ENCODE measurements at places on chromosomes 2 and 18.

DNA sequence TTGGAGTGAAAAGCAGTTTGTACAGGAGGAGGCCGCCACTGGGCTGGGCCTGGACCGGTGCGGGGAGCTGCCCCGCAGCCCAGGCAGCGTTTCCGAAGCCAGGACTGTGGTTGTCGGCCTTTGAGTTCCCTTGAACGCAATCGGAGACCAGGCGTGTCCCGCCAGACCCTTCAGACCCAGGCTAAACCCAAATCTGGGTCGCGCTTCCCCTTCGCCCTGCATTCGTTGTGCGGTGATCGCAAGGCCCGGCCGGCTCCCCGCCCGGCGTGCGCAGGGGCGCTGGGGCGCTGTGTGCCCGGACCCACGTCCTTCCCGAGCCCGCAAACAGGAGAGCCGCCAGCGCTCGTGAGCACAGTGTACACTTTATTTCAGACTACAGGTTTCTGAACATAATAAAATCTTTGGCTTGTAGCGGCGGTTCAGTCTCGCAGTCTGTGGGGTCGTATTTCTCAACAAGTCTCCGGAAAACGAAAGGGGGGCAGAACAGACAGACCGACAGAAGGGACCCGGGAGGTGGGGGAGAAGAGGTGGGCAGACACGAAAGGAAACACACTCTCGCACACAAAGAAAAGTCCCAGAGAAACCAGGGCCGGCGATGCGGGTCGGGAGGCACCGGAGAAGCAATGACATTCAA lies 5.5 kb downstream of the EN1 start:
- no peak for DNase-seq

- DNase-seq = no peak
Measured at GRCh38 chr2:173858291-173858731, 106.9 kb downstream of the SP3 start.

GRCh38 chr18:3062798-3063680 lies 50.1 kb upstream of the LPIN2 start:
- peak; percentile 66 for DNase-seq

DNA sequence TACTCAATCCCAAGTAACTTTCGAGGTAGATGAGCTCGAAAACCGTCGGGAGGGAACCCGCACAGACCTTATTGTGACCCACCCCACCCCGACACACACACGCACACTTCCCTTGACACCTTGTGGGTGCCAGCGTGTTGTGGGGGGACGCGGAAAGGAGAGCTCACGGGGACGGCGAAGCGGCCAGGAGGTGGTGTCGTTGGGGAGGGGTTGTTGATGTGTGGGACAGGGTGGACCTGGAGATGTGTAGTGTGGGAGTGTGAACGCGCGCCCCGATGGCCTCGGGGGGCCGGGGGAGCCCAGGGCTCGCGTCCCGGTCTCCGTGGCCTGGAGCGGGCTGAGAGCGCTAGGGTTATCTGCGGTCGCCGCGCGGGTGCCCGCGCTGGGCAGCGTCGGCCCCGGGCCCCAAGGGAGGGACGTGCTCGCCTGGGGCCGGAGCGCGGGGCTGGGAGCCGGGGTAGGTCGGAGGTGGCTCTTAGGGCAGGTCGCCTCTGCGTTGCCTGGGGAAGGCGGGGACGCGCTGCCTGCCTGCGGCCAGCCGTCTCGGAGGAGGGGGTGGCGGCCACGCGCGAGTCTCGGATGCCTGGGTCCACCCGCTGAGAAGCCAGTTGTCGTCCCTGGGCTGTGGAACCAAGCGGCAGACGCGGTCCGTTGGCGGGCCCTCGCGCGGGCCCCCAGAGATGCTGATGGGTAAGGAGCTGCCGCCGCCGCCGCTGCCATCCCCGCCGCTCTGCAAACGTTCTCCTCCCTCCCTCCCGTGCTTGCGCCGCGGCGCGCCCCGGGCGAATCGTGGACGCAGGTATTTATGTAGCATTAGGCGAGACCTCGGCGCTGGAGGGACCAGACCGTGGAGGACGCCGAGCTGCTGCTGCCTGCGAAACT lies 1.6 kb downstream of the KLHL29 start:
- no peak for DNase-seq

GRCh38 chr2:168430431-168430830 lies 25.6 kb upstream of the CERS6 start:
- DNase-seq = no peak

- no peak for DNase-seq
Measured at GRCh38 chr2:209424199-209424701, 403 bp downstream of the MAP2 start.

- DNase-seq = no peak
Measured at GRCh38 chr18:49639643-49640391, 78.0 kb downstream of the LIPG start.

- DNase-seq = no peak
Measured at GRCh38 chr2:7829241-7829640, 852.6 kb upstream of the ID2 start.

DNA sequence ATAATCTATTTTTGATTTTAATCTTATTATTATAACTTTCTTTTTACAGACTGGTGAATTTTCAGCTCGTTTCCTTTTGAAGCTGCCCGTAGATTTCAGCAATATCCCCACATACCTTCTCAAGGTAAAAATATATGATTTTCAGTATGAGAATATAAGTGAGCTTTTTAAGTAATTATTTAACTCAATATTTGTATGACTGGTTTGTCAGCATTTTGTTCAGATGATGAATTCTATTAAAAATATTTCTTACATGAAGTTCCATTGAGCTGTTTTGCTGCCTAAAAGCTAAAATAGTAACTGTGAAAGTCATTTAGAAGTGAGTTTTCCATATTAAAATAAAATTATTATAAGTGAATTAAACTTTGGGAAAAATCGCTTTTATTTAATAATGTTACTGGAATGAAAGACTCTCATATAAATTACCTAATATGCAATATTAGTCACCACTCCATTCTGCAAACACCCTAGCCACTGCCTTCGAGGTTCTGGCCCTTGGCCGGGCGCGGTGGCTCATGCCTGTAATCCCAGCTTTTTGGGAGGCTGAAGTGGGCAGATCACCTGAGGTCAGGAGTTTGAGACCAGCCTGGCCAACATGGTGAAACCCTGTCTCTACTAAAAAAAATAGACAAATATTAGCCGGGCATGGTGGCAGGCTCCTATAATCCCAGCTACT lies 155.3 kb downstream of the BABAM2 start:
- no peak for DNase-seq

GRCh38 chr2:76640905-76641304 lies 881.3 kb downstream of the LRRTM4 start:
- DNase-seq = no peak

DNA sequence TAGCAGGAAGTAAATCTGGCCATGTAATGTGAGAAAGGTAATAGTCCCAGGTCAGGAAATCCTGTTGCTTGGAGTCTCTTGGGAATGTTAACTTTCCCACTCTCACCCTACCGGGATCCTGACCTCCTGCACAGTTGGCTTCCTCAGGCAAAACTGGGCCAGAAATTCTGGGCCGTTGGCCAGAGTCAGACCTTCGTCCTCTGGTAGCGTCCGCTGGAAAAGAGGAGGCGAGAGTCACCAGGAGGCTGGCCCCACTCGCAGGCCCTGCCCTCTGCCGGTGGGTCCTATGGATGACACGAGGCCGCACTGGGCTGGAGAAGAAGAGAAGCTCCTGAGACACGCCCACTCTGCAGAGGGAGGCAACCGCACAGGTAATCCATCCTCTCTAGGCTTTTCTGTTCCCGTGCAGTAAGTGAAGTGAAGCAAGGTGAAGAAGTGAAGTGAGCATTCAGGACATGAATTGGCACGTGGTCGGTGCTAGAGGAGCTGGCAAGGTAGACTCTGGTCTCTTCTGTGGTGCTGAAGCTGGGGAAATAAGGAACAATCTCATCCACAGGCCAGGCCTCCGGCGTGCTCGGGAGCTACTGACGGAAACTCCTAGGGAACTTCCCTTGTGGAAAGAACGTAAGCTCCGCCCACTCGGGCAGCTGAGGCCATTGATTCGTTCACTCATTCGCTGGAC lies 182.7 kb upstream of the GLI2 start:
- DNase-seq = no peak

GRCh38 chr18:59140302-59140885 lies 710 bp downstream of the SEC11C start:
- DNase-seq = no peak

DNA sequence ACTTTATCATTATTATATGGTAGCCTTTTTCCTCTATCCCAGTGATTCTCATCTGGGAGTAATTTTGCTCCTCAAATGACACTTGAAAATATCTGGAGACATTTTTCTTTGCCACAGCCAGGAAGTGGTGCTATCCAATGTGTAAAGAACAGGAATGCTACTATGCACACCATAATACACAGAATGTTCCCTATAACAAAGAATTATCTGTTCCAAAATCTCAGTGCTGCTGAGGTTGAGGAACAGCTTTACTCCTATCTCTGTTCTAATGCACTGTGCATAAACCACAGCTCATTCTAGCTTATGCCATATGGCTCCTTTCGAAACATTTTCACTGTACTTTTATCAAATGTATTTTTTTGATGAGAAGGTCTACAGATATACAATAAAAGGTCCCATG lies 1231.2 kb upstream of the CELF4 start:
- no peak for DNase-seq

- DNase-seq = no peak
Measured at GRCh38 chr2:163665051-163665450, 70.8 kb downstream of the FIGN start.

GRCh38 chr2:231364961-231365810 lies 30.3 kb upstream of the B3GNT7 start:
- DNase-seq = no peak

GRCh38 chr2:128466376-128466775 lies 147.7 kb upstream of the HS6ST1 start:
- DNase-seq = no peak

DNA sequence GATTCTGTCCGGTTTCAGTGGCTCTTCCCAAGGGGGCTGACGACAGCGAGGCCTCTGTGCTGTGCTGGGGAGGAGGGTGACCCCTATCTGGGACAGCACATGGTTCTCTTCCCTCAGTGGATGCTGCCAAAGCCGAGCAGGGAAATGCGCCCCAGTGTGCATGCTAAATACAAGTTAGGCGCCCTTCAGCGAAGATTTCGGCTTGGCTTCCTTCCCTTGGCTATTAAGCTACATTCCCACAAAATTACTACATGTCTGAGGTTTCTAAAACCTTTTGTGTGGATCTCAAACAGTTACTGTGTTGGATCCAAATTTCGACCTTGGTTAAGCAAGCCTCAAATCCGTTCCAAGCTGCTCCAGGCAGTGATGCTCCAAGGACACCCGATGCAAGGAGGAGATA lies 440.3 kb downstream of the NRXN1 start:
- DNase-seq = no peak

DNA sequence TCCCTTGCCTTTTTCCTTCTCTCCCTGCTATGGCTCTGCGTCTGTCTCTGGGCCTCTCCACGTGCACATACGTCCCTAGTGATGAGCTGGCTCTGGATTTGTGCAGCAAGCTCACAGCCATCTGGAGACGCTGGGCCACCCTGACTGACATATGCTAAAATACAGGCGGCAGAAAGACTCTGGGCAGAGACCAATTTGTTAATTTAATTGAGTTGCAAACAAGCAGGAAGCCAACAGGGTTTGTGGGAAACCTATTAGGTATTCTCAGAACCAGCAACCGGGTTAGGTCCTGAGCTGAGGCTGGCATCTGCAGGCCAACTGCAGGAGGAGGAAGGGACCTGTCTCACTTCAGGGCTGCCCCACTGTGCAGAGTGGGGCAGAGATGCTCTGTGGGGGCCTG lies 53.5 kb upstream of the SMAD2 start:
- DNase-seq = no peak

DNA sequence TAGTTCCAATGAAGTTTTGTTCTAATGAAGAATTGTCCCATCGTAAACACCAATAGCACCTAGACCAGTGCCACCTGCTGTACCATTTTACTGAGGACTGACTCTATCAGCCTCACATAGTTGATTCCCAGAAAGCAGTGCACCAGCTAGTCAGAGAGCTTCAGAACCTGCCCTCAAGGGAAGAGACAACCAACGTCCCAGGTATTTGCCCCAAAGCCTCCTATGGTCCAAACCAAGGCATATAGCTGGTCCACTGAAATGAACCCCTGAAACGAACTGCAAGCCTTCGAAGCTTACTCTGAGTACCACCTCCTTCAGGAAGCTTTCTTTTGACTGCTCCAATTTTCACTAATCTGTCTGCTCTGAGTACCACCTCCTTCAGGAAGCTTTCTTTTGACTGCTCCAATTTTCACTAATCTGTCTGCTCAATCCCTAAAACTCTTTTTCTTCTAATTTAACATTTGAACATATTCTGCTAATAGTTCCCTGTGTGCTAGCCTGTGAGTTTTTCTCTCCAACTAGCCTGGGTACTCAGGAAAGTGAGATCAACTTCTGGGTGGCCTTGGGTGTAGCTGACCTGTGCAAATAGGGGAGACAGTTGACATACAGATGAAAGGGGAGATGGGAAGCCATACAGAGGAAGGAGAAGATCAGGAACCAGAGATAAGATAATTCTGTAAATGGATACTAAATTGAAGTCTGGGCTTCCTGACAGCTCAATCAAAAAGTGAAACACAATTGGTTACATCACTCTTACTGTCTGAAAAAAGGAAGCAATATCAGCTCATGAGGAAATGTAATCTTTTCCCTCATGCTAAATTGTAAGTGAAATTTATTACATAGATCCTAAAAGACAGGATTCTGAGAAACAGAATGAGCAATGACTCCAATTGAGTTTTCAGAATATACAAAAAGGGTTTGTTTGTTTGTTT lies 33.5 kb upstream of the EML4 start:
- no peak for DNase-seq

GRCh38 chr18:13726972-13727331 lies 479 bp downstream of the RNMT start:
- DNase-seq = peak; percentile 21

DNA sequence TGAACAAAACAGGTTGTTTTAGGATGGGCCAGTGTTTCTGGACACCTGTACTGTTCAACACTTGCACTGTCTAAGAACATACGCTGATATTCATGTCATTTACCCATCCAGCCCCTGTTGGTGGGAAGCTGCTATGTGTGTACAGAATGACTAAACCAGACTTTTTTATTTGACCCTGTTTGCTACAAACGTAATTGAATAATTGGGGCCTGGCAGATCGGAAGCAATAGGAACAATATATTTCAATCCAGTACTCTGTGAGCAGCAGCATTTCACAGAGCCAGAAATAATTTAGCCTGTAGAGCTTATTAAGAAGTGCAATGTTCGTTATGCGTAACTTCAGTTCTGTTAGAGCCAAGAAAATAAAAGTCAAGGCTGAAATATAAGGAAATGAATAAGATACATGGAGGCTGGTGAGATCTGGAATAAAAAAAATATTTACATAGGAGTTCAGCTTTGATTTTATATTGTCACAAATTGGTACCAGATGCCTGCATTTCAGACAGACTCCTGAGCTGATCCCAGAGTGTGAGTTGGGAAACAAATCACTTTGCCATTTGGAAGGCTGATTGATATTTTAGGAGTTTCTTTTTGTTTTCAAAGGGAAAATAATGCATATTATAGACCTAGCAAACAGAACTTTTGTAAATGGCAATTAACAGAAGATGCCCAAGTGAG lies 19.7 kb downstream of the CABLES1 start:
- no peak for DNase-seq

All from activated gamma-delta T cell treated with Interleukin-2 at 50 U/mL for 16 hours (primary cell).